ENCODE measurements at places on chromosomes 2 and 18. TPM values are rescaled to one million over a fixed set of nuclear protein-coding genes. Genes with fewer than 3 reads are reported as not detected.
A peak's percentile ranks its signal among the peaks of the same experiment; 100 is the strongest.

ZBTB7C gene
- total RNA-seq = 0.39 TPM

FAM124B gene
- total RNA-seq = 4.4 TPM

SLC38A11 gene
- total RNA-seq = not detected

PDE1A gene
- total RNA-seq = 0.25 TPM

SGPP2 gene
- total RNA-seq = 0.11 TPM

KCNJ3 gene
- 0.69 TPM for total RNA-seq

DNA sequence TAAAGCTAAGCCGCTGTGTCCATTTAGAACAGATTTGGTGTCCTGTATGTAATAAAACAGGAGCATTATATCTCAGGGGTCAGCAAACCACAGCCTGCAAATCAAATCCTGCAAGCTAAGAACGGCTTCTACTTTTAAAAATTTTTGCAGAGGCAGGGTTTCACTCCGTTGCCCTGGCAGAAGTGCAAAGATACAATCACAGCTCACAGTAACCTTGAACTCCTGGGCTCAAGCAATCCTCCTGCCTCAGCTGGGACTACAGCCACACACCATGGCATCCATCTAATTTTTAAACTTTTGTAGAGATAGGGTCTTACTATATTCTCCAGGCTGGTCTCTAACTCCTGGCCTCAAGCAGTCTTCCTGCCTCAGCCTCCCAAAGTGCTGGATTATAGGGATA is 28.6 kb upstream of the NPC1 start:
- no peak for DNase-seq

DNA sequence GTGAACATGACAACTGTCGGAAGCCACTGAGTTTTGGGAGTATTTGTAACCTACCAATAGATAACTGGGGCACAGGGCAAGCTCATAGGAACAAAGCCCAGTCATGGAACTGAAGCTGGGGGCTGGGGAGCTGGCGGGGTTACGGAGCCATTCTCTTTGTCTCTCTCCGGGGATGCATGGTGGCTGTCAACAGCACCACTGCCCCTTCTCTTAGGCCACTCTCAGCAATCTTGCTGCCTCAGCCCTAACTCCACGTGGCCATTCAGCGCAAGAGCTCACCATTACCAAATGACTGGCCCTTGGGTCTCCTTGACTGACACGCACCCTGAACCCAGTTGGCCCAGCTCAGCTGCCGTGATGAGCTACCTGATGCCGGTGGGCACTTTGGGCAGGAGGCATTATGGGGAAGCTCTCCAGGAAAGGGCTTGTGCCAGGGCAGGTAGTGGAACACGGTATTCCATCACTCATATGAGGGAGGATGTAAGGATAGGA is 33.6 kb upstream of the ODC1 start:
- no peak for DNase-seq

GRCh38 chr2:9666306-9666705 is 35.5 kb upstream of the YWHAQ start:
- no peak for DNase-seq

DNA sequence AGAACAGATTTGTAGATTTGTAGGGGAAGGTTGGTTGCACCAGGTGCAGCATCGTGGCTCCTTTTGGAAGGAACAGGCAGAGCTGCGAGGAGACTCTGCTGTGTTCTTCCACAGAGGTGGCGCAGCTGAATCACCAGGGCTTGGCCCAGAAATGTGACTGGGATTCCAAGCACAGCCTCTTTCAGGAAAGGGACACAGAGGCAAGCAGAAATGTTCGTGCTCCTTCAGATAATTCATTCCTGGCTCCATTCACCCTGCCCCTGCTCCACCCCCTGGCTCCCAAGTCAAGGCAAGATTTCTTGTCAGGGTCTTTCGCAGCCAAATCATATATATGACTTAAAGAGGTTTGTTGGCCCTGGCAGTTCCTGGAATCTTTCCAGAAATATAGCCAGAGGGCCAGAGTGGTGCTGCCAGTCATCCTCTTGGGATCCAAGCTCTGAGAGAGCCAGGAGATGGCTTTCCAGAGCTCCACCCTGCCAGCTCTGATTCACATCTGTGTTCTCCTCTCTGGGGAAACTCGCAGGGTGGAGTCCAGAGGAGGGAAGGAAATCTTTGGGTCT is 203.9 kb upstream of the TANK start:
- DNase-seq = no peak

DNA sequence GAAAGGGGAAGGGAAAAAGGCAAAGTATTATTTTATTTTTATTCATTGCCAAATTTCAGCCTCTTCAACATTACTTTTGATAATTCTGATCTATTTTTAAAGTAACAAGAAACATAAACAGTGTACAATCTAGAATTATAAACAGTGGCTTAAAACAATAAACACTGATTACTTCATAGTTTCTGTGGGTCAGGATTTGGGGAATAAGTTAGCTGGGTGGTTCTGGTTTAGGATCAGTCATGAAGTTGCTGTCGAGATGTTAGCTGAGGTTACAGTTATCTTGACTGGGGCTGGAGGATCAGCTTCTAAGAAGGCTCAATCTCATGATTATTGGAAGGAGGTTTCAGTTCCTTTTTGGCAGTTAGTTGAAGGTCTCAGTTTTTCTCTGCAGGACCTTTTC is 109.2 kb downstream of the SCN2A start:
- DNase-seq = no peak

DNA sequence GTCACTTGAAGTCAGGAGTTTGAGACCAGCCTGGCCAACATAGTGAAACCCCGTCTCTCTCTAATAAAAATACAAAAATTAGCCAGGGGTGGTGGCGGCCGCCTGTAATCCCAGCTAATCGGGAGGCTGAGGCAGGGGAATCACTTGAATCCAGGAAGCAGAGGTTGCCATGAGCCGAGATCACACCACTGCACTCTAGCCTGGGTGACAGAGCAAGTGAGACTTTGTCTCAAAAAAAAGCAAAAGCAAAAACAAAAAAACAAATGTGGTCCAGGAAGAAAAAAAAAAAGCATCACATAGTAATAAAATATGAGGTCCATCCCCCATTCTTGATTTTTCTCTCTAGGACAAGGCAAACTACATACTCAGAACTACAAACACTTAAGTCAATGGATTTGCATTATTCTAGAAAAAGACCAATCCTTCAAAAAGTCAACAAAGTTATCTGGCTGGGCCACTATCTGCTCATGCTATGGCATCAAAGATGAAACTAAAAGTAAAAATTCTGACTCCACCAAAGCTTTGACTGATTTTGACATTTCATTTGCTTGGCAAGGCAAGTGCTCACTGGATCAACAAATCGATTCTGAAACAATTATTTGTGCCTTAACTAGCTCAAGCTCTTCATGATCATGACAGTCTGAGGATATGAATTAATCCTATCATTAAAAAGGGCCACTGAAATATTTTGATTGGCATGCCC is 28.4 kb downstream of the MEX3C start:
- no peak for DNase-seq

GRCh38 chr2:1077911-1078310 is 127.3 kb downstream of the SNTG2 start:
- DNase-seq = no peak

GRCh38 chr2:68907920-68908253 is 36.7 kb upstream of the BMP10 start:
- DNase-seq = no peak

DNA sequence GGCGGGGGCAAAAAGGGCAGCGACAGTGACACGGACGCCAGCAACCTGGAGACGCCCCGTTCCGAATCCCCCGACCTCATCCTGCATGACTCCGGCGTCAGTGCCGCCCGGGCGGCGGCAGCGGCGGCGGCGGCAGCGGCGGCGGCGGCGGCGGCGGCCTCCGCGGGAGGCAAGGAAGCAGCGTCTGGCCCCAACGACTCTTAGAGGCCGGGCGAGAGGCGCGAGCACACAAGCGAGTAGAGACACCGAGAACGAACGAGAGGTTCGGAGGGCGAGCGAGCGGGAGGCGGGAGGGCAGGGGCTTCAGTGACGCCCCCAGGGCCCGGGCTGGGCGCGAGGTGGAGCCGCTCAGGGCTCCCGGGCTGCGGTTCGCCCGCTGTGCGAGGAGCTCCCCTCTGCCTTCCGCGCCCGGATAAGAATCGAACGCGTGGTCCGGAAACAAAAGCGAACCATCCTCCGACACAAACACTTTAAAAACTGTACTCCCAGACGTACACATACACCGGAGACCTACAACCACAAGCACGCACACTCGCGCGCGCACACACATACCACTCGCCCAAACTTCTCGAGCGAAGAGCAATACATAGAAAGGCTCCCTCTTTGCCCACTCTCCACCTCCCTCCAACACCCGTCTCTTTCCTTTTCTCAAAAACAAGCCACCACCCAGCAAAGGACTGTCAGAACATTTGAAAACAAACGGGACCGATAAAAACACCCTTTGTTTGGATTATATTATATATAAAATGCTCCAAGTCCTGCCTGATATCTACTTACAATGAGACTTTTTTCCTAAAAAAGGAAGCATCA is 2.8 kb downstream of the SP9 start:
- peak; percentile 54 for DNase-seq

GRCh38 chr18:22169011-22169888 is at the start of gene GATA6:
GATA6 (plus strand) TSS chr18:22169589; CDS start chr18:22171145, 1,556 bp downstream.
- DNase-seq = peak; percentile 74

- no peak for DNase-seq
These were observed 23.6 kb upstream of the DOCK10 start for GRCh38 chr2:225065882-225066281.

DNA sequence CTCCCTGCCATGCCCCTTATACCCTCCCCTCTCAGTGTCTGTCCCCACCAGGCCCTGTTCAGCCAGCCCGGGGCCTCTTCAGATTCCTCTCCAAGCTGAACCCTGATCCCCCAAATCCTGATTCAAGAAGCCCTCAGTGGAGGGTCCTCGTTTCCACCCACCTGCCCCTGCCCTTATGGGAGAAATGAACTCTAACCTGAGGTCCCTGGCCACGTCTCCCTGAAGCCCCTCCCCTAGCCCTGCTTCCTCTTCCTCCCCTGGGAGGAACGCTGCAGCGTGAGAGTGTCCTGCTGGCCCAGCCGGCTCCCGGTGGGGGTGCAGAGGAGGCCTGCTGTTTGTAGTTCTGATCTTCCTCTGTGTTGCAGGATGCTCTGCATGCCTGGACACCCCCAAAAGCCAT is 56.7 kb upstream of the GLI2 start:
- DNase-seq = no peak

GRCh38 chr2:53945538-53945937 is 25.3 kb downstream of the PSME4 start:
- DNase-seq = no peak

DNA sequence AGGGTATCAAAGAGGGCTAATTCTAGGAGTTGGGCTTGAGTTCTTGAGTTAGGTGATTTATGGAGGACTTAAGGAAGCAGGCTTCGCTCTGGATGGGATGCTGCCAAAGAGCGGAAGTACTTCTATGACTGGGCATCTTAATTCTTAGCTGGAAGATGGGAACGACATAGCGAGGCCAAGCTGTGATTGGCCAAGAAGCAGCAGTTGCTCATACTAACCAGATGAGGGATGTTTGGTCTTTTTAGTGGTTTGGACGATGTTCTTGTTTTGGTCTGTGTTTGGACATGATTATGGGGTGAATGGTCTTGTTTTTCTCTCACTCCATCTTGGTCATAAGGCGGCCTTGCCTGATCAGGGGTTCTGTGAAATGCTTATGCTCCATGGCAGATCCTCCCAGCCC is 133.7 kb downstream of the MSH2 start:
- no peak for DNase-seq

DNA sequence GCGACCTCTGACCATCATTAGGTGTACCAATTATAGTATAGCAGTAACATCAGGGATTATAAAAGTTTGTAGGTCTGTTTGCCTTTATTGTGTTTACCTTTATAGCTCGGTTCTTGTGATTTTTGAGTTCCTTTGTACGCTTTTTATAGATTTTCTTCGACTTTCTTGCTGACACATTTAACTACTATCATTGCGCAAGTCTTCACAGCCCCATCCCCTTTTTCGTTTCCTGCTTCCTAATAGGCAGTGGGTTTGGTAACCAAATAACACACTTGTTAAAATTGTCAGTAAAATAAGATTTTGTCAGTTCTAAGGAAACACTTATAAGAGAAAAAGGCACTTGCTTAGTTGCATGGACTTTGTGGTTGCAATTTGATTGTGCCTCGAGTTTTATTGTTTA is 541.5 kb downstream of the LRP1B start:
- DNase-seq = no peak

GRCh38 chr18:711310-711656 is 1.1 kb downstream of the ENOSF1 start:
- no peak for DNase-seq

DNA sequence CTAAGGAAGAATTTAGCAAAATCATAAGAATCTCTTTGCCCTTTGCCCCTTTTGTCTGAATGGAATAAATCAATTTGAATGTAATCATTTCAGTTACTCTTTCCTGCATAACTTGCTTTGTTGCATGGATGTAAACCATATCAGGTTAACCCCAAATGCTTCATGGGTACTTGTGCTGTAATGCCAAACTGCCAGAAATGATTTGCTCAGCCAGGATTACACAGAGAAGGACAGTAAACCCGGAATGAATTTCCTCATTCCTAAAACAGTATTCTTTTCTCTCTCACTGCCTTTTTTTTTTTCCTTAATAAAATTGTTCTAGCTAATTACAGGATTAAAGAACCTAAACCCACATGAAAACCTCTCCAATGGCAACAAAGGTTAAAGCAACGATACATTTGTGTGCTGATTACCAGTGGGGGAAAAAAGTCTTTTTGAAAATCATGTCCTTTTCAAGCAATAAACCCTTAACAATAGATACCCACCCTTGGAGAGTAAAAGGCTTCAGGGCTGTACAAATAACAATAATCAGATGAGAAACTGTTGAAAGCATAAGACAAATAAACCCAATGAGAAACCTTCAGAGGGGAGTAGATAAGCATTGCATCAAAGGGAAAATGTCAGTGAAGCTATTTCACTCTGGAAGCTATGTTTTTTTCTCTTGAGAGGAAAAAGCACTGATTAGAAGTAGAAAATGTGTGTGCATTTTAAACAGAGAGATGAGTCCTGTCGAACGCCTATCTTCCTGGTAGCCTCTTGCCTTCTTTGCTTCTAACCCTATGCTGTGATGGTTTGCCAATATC is 275.3 kb downstream of the CDH2 start:
- DNase-seq = no peak

- no peak for DNase-seq
These were observed 41.4 kb downstream of the HS1BP3 start for GRCh38 chr2:20609349-20609994.

Data from WTC11 (cell line).